ENCODE measurements at places on chromosomes 5 and 9.

DNA sequence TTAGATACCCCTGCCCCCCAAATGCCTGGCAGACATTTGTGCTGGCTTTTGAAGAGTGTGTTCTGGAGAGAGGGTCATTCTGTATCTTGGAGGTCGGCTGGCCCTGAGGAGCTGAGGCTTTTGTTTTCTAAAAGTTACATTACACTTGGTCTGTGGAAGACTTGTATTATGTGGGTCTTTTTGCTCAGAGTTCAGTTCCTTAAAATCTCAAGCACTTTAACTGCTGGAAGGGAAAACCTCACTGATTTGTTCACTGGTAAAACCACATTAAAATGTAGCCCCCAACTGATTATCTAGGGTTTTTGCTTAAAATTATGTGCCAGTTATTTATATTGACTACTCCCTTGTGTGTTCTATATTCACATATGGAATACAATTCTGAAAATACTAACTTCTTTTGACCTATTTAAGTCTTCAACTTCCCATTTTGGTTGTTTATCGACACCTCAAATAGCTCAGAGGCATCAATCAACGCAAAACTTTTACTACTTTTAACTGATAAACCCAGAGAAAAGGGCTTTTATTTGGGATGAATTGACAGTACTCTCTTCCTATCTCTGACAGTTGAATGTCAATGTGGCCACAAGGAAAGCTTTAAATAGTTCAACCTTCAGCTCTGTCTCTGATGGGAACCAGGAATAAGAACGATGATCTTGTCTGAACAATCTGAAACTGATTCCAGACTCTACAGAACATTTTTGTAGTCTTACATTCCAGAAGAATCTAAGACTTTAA is 54.0 kb upstream of the MAP3K1 start:
- no peak for DNase-seq

- no peak for DNase-seq
Observed at GRCh38 chr5:119614838-119615237, 14.5 kb upstream of the FAM170A start.

DNA sequence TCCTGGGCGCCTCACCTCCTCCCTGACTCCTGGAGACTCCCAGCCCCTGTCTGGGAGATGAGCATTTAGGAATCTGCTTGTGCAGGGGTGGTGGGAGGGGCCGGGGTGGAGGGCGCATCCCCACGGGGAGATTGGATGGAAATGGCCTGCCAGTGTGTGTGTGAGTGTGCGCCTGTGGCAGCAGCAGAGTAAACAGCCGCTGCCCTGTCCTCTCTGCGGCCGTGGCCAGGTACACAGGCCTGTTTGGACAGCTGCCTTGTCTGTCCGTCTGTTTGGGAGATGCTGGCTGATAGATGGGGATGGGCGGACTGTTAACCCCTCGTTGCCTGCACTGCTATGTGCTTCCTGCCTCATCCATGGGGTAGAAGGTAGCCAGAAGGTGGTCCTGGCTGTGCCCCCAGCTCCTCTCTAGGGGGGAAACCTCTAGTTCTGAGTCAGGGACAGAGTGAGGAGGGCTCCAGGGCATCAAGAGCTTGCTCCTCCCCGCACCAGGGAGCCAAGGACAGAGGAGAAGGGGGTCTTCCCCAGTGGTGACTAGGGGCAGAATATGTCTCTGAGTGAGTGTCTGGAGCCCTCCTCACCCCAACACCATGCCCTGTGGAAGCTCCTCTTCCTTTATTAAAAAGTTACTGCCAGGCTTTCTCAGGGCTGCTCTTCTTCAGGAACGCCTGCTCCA is 60.1 kb downstream of the LMX1B start:
- DNase-seq = no peak

GRCh38 chr5:109407913-109408312 is 1.9 kb downstream of the PJA2 start:
- no peak for DNase-seq

GRCh38 chr9:133824802-133825186 is 86.6 kb upstream of the SARDH start:
- no peak for DNase-seq

DNA sequence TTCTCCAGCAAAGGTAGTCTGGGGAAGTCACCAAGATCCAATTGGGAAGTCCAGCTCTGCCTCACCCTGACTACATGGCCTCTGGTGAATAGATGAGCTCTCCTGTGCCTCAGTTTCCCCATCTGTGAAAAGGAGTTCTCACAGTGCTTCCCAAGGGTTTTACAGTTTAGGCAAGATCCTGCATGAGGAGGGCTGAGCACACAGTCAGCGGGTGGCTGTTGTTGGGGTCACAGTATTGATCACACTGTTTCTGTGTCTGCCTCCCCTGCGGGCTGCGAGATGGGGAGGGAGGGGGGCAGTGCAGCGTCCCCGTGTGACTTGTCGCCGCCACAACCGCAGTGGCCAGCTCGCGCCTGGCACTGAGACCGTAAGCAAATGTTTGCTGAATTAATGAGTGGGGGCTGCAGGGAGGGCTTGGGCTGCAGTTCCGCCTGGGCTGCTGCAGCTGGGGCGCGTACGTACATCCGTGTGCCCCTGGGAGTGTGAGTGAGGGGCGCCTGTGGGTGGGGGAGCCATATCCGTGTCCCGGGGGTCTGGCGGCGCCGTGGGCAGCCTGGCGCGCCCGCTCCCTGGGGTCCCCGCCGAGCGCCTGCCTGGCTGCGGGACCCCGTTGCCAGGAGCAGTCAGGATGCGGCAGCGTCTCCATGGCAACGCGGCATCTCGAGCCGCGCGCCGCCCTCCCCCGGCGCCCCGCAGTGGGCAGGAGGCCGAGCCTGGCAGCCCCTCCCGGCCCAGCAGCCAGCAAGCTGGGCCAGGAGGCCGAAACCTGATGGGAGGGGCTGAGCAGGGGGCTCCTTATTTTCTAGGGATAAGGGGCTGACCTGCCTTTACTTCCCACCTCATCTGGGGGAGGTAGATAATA is 31.4 kb upstream of the PSD2 start:
- no peak for DNase-seq

GRCh38 chr9:75169623-75170022 is 81.3 kb downstream of the OSTF1 start:
- DNase-seq = peak; percentile 39

DNA sequence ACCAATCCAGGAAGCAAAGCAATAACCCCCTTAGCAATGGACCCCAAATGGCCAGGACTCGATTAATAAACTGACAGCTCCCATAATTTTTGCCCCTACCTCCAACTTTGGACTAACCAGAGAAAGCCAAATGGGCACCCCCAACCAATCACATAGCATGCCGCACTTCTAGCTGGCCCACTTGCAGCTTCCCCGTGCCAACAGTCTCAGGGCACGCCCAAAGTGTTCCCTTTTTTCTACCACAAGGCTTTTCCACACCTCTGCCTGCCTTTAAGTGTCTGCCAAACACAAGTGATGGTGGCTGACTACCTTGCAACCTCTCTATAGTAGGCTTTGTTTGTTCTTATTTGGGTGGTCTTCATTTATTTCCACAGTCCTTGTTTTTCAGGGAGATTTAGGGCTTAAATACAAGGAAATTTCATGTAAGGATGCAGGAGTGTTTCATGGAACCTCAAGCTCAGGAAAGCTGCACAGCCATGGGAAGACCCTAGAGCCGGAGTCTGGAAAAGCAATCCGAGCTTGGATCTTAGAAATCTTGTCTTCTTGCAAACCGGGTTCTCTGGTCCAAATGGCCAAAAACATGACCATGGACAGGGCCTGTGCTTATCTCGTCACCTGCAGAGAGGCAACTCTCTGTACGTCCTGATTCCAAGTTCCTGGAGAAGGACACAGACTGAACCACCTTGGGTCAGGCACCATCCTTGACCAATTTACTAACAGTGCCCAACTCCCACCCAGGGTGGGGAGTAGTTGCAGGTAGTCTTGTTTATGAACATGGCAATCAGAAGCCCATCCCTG is 89.2 kb downstream of the THBS4 start:
- no peak for DNase-seq

DNA sequence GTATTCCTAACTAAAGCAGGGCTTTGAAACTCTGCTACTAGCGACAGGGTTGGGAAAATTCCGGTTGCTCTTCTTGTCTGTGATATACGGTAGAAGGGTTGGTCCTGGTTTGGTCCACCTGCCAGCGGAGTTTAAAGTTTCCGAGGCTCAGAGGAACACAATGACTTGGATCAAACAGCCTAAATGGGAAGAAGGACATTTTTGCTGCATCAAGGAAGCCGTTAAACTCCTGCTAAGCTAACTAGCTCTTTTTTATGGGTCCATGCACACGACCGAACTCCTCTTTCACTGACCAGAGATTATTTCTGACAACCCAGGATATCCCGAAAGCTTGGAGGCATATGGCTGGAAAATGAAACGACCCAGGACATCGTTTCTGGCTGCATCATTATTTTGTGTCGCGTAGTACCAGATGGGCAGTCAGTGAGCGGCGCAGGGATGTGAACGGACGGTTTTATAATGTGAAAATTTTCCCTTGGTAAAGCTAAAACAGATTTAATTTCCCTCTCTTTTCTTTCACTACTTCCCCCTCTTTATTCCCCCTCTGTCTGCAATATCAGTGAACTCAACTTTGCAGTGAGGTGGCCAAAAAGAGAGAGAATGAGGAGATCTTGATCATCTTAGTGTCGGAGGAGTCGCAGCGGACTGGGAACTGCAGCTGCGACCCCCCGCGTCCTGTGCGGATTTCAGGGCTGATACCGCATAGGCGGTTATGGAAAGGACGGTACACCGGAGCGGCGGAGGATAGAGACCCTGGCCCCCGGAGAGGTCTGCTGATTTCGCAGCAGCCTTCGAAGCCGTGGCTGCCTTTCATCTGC is at the start of gene LURAP1L:
Gene LURAP1L, plus strand, starts transcription at position 160 of the 818 bp plus-strand sequence. CDS start 696 bp downstream, outside the sequence.
- peak; percentile 84 for DNase-seq

- no peak for DNase-seq
Observed at GRCh38 chr9:124455820-124456219, 5.6 kb downstream of the ADGRD2 start.

DNA sequence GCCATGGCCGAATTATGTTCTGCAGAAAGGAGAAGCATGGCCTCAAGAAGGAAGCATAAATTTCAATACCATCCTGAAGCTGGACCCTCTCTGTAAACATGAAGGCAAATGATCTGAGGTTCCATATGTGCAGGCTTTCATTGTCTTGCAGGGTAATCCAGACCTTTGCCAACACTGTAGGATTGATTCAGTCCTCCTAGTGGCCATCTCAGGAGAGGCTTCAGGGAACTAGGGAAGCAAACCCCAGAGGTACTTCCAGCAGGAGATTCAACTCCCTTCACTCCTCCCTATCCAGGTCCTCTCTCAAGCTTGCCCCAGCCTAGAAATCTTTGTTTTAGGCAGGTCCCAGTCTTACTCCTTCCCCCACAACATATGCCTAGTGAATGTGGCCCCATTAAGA is 99.3 kb upstream of the HCN1 start:
- no peak for DNase-seq

DNA sequence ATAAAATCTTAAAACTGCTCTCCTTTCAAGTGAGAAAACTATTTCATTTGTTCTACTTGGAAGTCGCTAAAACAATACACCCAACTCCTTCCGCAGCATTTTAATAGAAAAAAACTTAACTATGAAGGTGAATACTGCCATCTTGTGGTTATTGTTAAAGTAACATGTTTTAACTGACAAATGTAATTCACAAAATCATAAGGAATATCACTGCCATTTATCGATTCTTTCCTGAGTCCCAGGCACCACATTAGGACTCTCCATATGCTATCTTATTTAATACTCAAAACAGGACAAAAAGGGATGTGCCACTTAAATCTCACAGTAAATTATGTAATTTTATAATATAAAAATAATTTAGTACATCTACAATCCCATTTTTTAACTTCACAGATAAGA is 130.5 kb upstream of the ITGA1 start:
- DNase-seq = peak; percentile 63

DNA sequence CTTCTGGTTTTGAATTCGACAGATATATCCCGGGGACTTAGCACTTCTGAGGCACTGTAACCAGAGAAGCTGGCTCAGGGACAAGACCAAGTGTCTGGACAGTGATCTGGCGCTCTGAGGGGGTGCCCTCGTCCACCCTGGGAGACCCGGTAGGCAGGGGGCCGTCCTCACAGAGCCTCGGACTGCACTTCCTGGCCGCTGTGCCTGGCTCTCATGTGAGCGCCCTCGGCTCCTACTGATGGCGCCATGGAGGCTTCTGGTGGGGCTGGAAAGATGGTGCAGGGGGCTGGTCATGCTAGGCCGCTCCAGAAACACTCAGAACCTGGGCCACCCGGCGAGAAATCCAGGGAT is 18.8 kb upstream of the SLC6A3 start:
- no peak for DNase-seq

DNA sequence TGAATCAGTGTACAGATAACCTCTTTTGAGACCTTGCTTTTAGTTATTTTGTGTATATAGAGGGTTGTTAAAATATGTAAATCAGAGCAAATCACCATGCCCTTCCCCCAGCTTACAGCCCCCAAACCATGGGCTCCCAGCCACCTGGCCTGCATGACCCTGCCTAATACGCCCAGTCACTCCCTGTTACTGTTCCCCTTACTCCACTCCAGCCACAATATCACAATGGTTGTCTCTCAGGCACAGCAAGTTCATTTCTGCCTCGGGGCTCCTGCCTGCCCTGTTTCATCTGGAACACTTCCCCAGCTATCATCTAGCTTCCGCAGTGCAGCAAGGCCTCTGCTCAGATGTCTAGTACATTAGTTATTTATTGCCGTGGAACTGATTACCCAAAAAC is 5.0 kb upstream of the CARD19 start:
- DNase-seq = no peak
